ENCODE measurements at places on chromosomes 5 and 9.

DNA sequence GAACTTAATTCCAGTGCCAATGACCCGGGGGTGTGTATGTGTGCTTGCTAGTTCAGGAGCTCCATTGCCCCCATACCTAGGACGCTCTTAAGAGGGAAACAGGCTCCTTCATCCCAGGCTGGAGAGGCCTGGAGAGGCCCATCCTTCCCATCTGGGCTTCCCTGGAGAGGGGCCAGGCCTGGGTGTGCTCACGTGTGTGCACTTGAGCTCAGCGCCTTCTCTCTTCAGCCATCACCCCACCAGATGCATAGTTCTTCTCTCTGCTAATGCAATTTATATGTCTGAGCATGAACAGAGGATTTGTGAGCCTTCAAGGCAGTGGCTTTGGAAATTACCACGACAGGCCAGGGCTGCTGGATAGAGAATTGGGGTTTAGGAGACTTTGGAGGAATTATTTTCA is 48.6 kb upstream of the SHB start:
- no peak for DNase-seq

DNA sequence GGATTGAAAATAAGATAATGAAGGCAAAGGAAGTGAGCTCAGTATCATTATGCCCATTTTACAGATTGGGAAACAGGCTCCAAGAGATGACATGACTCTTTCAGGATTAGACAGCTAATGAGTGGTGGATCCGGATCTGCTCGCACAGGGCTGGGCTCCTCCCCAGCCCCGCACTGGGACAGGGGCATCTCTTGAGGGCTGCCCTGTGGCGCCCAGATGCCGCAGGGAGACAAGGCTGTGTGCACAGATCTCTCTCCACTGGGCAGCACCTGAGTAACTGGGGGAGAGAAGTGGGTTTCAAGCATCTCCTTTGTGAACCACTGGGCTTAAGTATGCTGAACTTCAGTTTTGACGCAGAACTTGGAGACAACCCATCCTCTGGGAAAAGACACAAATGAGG is 43.9 kb downstream of the ADAMTS2 start:
- DNase-seq, result no peak

- no peak for DNase-seq
These were observed 36.7 kb downstream of the CCDC192 start for GRCh38 chr5:127739807-127740384.

DNA sequence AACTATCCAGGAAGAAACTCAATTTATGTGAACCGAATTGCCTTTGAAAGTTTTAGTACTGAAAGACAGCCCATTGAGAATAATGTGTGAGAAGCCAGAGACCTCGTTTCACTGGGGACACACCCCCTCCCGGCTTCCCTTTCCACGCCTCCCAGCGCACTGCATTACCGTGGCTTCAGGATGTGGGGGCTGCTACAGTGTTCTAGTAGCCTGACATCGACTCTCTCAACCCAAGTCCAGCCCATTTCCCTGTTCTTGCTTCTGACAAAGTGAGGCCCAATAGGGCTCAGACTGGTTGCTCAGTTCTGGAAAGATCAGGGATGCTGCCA is 3.5 kb downstream of the PAX5 start:
- no peak for DNase-seq

- no peak for DNase-seq
These were observed 134.0 kb downstream of the SNX18 start for GRCh38 chr5:54651482-54652076.

- no peak for DNase-seq
These were observed 1.1 kb downstream of the SSNA1 start for GRCh38 chr9:137189297-137190295.

DNA sequence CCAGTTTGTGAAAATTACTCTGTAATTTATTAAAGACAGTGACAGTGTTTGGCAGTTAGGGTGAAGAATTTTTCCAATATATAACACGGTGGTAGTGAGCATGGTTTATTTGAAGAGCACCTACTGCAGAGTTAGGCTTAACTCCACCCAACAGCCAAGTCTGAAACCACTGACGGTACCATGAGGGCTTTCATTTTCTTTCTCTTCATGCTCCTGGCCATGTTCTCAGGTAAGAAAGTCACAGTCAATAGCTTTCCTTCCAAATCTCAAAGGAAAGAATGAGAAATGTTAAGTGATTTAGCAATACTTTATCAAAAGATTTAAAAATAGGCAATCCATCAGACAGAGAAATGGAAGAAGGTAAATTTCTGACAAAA is at the start of gene MARCOL:
MARCOL (plus strand) TSS at position 108 of the 377 bp plus-strand sequence; CDS start at position 181, 73 bp downstream.
- DNase-seq, result no peak

DNA sequence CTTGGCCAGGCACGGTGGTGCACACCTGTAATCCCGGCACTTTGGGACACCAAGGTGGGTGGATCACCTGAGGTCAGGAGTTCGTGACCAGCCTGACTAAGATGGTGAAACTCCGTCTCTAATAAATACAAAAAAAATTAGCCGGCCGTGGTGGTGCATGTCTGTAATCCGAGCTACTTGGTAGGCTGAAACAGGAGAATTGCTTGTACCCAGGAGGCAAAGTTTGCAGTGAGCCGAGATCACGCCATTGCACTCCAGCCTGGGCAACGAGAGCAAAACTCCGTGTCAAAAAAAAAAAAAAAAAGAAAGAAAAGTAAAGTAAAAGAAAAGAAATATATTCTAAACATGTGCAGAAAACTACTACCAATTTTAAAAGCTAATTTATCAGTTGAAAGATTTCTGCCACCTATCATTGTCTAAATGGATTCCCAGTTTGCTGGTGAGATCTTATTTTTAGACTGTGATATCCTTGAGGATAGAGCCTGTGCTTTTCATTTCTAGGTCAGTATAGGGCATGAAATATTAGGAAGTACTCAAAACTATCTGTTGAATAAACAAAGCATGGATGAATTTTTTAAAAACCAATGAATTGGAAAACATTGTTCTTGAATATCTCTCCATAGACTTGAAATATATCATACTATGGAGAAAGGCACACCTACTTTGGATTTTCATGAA is 86.9 kb downstream of the NFIB start:
- DNase-seq, result no peak

- DNase-seq, result no peak
These were observed 47.7 kb downstream of the EHMT1 start for GRCh38 chr9:137666513-137666822.

- DNase-seq, result no peak
These were observed 273.9 kb downstream of the GADD45G start for GRCh38 chr9:89878687-89879086.

GRCh38 chr5:34957857-34958690 is 28.7 kb downstream of the DNAJC21 start:
- DNase-seq, result no peak

DNA sequence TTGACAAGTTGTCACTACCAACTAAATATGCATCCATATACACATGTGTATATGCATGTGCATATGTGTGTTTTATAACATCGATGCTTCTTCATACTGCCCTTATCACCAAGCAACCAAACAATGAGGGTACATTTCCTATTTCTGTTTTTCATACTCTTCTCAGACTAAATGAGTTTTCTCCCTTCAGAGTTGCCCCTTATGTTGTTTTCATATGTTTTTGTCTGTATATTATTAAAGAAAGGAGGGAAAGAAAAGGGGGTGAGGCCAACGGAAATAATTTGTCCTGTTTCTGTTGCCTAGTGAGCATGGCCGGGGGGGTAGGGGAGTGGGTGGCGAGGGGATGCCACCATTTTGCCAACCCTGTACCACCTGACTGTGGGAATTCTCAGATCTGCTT is 28.8 kb upstream of the NFIB start:
- no peak for DNase-seq

DNA sequence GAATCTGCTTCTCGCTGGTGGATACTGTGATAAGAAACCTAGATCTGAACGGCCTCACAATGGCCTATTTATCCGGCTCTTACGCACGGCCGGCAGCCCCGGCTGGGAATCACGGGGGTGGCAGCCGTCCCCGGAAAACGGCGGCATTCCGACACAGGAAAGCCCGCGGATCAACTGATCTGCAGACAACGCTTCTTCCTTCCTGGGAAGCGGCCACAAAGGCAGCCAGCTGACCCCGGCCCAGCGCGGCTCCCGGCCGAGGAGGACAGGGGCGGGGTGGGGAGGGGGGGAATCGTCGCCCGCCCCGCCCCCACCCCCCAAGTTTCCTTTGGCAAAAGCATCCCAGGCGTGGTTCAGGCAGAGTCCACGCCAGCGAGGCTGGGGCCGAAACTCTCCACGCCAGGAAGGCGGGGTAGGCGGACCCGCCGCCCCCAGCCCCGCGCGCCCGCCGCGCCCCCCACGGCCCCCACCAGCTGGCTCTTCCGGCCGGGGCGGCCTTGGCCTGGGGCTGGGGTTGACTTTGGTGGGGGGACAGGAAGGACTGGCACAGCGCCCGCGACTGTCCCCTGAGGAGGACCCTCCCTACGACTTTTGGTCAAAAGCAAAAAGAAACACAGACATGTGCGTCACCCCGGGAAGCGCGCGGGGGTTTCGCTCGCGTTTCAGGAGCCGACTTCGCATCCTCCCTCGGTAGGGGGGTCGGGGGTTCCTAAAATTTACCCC is 247.7 kb upstream of the ANKRD55 start:
- DNase-seq, result peak; percentile 17

DNA sequence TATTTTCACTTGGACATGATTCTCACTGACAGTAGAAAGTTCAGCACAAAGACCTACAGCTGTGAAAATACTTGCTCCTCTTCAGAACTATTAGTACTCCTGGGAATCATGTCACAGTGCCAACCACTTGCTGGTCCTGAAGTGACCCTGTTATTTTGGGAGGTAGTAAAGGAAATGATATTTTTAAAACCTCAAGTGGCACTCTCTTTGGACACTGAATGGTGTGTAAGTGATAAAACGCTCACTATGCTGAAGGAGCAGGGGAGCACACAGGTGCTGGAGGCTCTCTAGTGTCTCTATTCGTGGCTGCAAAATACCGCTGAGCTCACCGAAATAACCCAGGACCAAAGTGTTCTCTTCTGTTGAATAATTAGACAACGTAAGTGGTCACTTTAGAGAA is 76.9 kb upstream of the SPATA31D4 start:
- no peak for DNase-seq

DNA sequence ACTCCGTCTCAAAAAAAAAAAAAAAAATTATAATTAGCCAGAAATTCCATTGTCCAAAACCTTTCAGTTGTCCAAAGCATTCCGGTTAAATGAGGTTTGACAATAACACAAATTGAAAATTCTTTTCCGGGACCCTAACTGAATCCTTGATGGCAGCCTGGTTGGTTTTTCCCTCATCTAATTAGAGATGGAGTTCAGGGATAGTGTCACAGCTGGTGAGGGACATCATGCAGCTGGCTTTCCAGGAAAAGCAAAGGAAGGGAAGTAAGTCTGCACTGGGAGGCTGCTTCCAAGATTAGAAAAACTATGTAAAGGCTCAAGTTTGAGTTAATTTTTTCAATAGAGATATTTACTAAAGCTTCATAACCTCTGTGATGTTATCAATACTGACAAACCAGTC is 195.4 kb downstream of the ADAMTS12 start:
- DNase-seq, result no peak

GRCh38 chr9:4994166-4994890 is 9.3 kb downstream of the JAK2 start:
- DNase-seq, result no peak

- no peak for DNase-seq
These were observed 78.8 kb upstream of the GPBP1 start for GRCh38 chr5:57094753-57095683.

- no peak for DNase-seq
These were observed 77.2 kb downstream of the TSPAN17 start for GRCh38 chr5:176724472-176724871.

DNA sequence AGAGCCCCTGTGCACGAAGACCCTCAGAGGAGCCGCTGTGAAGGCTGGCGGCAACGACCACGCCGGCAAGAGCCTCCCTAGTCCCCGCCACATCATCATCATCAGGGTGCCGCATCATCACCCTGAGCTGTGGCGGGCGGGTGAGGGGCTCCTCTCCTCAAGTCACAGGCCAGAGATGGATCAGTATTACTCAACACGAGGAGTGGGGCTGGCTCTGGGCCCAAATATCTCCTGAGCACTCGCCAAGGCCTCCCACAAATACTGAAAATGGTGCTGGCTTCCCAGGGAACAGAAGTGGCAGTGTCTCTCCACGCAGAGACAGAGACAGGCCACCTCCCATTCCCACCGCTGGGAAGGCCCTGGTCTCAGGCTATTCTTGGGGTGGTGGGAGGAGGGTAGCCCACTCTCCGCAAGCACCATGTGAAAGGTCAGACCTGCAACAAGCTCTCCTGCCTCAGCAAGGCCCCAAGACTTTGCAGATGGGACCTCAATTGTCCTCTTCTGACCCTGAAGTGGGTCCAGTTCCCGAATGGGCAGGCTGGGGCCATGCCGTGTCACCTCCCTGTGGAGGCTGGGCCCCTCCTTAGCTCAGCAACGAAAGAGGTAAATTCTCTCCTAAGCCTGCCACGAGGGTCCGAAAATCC is 39.3 kb upstream of the ZNF354A start:
- no peak for DNase-seq

DNA sequence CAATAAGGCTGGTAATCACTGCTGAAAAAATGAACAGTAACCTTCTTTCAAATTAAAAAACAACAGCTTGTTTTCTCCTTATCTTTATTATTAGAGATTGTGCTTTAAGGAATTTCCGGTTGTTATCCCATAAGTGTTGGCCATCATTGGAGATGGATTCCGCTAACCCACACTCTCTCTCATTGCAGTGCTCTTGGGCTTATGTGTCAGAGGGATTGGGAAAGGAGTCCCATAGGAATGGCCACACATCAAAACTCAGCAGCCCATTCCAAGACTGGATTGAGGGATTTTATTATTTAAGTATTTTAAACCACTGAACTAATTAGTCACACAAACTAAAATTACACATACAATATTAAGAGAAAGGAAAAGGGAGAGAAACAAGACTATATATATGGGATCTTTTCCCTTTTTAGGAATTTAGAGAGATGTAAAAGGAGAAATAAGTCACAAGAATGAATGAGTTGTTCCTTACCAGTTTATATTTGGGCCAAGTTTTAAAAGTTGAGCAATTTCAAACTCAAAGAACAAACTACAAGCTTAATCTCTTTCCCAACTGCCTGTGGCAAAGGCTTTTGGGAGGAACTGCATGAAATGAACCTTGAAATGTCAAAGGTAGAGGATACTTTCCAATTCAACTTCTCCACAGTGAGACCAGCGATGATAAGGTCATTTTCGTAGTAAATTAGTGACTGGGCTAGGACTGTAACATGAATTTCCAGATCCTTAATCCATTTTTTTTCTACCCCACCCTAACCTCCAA is 2.4 kb downstream of the SPINK6 start:
- no peak for DNase-seq

- DNase-seq, result no peak
These were observed 26.0 kb upstream of the TMEM171 start for GRCh38 chr5:73094415-73094814.

- DNase-seq, result no peak
These were observed 1.2 kb downstream of the PPARGC1B start for GRCh38 chr5:149731332-149731616.

DNA sequence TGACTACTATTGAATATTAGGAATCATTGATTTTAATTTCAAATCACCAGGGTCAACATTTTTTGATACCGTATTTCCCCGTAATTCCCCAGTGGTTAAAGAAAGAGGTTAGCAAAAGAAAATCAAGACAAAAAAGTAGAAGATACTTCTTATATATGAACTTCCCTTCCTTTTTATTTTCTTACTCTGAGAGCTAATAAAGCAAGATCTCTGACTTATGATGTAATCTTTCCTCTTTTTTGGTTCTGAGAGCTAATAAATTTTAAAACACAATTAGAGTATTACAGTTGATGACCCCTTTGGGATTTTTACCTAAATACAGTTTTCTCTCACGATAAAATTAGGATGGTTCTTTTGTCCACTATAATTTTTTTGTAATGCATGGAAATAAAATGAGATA is 9.2 kb upstream of the FYB1 start:
- DNase-seq, result no peak

GRCh38 chr9:116958881-116959280 is 271.8 kb downstream of the TRIM32 start:
- DNase-seq, result no peak

- DNase-seq, result peak; percentile 8
These were observed 36.7 kb downstream of the NDFIP1 start for GRCh38 chr5:142145106-142145900.

Data from activated T-helper 1 cell treated with anti-CD3 and anti-CD28 coated beads, Interleukin-2, amount 50 U/mL, for 16 hours (primary cell).